Trophoblast cell (in vitro differentiated cells and primary cell): ENCODE measurements at places on chromosomes 3 and 15.

GRCh38 chr3:77348244-77348855, 308.5 kb downstream of the ROBO2 start:
- no peak for DNase-seq

DNA sequence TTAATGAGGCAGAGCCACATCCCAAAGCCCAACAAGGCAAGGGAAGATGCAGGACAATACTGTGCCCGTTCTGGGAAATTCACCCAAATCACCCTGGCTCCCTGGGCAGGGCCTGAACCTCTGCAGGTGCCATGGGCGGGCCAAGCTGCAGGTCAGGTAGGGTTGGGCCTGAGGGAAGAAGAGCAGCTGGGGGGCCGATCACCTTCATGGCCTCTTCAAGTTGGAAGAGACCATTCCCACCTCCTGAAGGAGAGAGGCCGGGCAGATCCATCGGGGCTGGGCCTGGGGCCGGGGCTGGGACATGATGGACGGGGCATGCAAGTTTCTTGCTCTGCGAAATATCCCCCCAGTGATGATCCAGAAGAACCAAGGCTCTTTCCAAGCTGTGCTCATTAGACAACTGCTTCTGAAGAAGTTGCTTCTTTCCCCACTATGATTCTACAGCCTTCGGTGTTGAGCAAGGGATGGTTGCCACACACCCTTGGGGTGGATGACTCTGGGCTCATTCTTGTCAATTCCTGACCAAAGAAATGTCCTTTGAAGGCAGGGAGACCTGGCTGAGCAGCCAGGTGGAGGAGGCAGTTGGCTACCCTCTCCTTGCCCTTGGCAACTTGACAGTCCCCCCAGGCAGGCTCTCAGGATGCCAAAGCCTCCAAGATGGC, 38.2 kb downstream of the KLHL25 start:
- DNase-seq, result peak; percentile 81

- no peak for DNase-seq
Measured at GRCh38 chr3:48276911-48277641, 36.2 kb downstream of the ZNF589 start.

- no peak for DNase-seq
Measured at GRCh38 chr3:177960014-177960413, 576.2 kb upstream of the KCNMB2 start.

GRCh38 chr15:44641651-44642050, 21.8 kb downstream of the SPG11 start:
- DNase-seq, result no peak

DNA sequence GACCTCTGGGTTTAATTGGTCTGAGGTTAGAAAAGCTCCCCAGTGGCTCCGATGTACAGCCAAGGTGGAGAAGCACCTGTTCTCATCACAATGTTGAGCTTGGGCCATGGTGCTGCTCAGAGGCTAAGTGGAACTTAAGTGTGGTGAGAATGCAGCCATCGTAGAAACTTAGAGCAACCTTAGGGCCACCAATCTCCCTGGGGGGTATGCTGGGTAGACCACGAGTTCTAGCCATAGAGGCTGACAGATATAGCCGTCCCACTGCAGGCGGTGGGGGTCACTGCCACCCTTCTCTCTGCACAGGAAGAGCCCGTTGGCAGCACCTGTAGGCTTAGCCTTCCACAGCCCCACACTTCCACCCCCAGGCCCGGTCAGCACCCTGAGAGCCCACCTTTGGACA, 38.0 kb downstream of the MGLL start:
- DNase-seq, result no peak

GRCh38 chr15:43513550-43513949, 3.9 kb upstream of the MAP1A start:
- DNase-seq, result no peak

GRCh38 chr15:81945014-81945615, 100.7 kb downstream of the MEX3B start:
- DNase-seq, result no peak

DNA sequence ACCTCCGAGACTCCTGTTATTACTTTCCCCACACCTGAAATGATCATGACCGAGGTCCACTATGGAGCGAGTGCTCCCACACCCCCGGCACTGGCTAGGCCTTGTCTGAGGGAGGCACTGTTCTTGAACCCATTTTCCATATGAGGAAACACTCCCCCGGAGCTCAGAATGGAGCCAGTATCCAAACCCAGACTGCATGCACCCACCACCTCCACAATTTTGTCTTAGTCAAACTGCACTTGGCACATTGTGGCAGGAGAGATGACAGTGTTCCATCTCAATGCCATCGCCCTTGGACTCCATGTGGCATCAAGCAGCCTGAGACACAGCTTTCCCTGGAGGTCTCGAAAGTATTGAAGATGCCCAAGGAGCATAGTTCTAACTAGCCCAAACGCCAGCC, 154.1 kb downstream of the NUP210 start:
- no peak for DNase-seq

- no peak for DNase-seq
Measured at GRCh38 chr3:52005571-52005986, 9.9 kb upstream of the RPL29 start.

DNA sequence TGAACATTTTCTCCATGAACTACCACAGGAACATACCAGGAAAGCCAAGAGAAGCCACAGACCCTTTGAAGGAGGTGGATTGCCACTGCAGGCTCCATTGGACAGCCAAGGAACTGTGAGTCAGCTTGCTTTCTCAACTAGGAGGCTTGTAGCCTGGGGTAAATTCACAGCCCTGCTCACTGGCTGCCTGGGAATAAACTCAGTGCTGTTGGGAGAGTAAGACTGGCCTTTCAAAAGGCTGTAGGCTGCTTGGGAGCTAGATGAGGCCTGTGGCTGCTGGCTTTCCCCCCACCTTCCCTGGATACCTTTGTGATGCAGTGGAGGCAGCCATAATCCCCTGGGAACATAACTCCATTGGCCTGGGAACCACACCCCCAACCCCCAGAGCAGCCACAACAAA, 223.5 kb upstream of the RBMS3 start:
- DNase-seq, result peak; percentile 67

DNA sequence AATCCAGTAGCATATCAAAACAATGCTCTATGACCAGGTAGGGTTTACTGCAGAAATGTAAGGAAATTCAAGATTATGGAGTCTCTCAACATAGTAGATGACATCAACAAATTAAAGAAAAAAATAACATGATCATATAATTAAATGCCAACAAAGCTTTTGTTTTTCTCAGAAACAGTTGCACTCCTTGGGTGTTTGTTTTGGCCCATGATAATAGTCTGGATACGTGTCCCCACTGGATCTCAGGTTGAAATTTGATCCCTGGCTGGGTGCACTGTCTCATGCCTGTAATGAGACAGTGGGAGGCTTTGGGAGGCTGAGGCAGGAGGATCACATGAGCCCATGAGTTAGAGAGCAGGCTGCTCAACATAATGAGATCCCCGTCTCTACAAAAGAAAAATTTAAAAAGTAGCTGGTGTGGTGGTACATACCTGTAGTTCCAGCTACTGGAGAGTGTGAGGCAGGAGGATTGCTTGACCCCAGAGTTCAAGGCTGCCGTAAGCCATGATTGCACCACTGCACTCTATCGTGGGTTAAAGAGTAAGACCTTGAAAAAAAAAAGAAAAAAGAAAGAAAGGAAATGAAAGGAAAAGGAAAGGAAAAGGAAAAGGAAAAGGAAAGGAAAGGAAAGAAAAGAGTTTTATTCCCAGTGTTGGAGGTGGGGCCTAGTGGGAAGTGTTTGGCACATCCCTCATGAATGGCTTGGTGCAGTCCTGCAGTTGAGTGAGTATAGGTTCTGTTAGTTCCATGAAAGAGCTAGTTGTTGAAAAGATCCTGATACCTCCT, 53.3 kb upstream of the FOXB1 start:
- DNase-seq, result no peak

GRCh38 chr3:117786349-117786748, 1076.8 kb downstream of the TUSC7 start:
- DNase-seq, result no peak

DNA sequence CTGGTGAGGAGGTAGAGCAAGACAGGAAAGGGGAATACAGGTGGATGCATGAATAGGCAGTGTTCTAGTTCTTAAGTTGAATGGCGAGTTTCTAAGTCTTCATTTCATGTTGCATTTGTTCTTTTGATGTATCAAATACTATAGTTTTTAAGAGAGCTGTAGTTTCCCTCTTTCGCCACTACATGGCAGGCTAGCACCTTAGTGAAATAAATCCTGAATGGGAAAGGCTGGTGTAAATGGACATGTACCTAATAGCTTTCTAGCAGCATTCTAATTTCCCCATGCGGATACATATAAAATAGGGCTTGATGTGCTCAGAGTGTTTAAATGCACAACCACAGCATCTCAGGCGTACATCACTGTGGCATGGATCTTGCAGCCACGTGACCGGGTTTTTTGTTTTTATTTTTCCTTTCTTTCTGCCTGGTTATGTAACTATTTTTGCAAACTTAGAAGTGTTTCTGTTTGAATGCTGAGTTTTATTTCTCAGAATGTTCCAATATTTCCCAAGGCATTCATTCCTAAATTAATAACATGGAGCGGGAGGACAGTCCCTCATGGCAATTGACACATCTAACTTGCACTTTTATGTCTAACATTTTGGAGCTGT, 23.5 kb upstream of the CLN6 start:
- peak; percentile 94 for DNase-seq

- DNase-seq, result no peak
Measured at GRCh38 chr3:37493485-37494080, 319.2 kb upstream of the LRRFIP2 start.

GRCh38 chr3:115885621-115886020, 262.3 kb downstream of the GAP43 start:
- no peak for DNase-seq

DNA sequence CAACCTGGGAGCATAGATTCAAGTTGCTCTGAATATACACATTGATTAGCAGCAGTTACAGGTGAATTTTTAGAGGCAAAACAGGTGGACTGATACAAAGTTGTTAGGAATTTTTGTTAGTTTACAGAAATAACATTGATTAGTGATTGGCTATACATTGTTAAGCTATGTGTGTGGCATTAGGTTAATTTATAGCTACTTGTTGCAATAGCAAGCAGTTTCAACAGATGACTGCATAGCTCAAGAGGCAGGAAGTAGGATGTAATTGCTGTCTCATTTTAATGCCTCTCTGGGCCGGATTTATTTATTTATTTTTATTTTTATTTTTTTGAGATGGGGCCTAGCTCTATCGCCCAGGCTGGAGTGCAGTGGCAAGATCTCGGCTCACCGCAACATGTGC, 99.7 kb downstream of the TCF12 start:
- DNase-seq, result no peak

GRCh38 chr3:176739159-176739558, 458.1 kb downstream of the TBL1XR1 start:
- DNase-seq, result no peak

- DNase-seq, result peak; percentile 99
Measured at GRCh38 chr3:185685231-185686035, 99.3 kb downstream of the SENP2 start.

DNA sequence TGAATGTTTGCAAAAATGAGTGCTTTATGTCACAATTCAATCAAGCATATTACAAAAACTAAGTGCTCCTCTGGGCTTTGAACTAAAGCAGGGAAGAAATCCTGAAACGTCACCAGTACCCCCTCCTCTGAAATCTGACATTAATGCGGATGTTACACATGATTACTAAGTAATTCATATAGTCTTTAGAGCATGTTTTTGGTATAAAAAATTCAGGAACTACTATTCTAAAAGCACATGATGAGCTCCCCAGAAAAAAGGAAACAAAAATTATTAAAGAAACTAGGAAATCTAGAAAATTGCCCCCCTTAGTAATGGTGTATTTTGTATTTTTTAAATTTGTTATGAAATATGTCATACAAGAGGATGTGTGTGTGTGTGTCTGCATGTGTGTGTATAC, 87.7 kb downstream of the MYO5A start:
- no peak for DNase-seq

DNA sequence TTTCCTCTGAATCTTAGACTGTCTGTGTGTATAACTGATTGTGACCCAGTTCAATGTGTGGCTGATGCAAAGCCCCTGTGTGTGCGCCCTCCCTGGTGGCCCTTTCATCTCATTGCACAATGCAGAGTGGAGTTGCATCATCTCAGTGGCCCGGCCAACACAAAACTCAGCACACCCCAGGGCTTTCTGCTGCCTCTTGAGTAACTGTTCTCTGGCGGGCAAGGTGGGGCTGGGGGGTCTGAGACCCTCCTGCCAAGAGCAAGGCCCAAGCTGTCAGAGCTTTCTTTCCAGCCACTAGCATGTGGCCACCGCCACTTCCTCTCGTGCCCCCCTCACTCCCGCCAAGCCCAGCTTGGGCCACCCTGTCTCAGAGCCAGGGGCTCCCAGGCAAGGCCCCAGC, 80.7 kb upstream of the ALDH1L1 start:
- peak; percentile 8 for DNase-seq

DNA sequence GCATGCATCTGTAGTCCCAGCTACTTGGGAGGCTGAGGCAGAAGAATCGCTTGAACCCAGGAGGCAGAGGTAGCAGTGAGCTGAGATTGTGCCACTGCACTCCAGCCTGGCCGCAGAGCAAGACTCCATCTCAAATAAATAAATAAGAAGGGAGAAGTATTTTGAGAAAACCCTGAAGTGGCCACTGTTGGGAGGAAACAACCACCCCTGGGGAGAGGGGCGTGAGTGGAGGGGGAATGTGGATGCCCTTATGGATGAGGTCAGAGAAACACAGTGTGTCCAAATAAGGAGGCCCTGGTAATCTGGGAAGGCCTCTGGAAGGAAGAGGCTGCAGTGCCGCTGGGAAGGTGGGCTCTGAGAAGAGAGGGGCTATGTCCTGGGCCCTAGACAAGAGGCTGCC, 4.2 kb upstream of the CPLX3 start:
- no peak for DNase-seq

- no peak for DNase-seq
Measured at GRCh38 chr3:86251781-86252180, 739.2 kb downstream of the VGLL3 start.

- DNase-seq, result no peak
Measured at GRCh38 chr3:49359623-49360022, 1.5 kb upstream of the GPX1 start.

GRCh38 chr3:88807491-88808105, 299.8 kb upstream of the EPHA3 start:
- DNase-seq, result peak; percentile 26

- peak; percentile 74 for DNase-seq
Measured at GRCh38 chr3:186160691-186161243, 51.9 kb upstream of the ETV5 start.

DNA sequence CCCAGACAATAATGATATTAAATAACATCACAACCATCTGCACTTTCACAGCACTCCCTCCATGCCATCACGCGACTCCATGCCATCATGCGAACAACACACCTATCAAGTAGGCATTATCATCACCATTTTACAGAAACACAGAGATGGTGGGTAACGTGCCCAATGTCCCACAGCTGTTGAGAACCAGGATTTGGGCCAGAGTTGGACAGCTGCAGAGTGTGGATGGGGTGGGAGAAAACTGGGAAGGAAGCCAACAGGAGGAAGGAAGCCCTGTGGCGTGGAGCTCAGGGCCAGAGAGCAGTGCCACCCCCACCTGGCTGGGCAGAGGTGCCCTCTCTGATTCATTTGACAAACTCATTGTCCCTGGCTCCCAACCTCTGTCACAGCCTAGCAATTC, 29.0 kb downstream of the RBPMS2 start:
- no peak for DNase-seq

DNA sequence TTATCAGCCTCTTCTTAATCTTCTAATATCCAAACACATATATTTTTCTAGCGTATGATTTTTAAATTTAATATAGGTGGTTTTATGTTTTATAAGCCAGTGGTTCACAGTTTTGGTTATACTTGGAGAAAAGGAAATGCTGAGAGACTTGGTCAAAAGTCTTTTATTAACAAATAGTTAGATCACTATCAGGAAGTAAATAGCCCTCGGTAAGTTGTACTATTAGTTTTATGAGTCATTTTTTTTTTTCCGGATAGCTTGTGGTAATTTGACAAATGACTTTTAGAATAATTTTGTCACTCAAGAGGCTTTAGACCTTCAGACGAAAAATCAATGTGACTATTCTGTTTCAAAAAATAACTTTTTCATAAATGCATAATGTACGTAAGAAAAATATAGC, 232.2 kb upstream of the ROBO1 start:
- DNase-seq, result no peak
